Esophagus muscularis mucosa (tissue), 4 donors: ENCODE measurements at places on chromosomes 2 and 18.
A peak's percentile ranks its signal among the peaks of the same experiment; 100 is the strongest.

GRCh38 chr18:22034276-22034675, 135.1 kb upstream of the GATA6 start:
- DNase-seq = no peak

GRCh38 chr2:84959566-84960506, 11.1 kb upstream of the KCMF1 start:
- no peak for DNase-seq

DNA sequence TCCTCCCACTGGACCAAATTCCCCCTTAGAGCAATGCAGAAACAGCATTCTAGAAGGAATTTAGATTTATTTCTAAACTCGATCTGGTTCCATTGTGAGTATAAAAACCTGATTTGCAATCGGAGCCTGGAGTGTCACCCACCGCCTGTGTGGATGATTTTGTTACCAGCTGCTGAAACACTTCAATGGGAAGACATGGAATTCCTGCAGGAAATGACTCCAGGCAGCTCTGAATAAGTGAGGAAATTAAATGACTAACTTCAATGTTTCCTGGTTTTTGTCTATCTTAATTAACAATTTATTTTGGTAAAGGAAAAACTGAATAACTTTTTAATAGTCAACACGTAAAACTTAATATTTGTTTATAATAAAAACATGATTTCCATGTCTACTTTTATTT, 19.3 kb downstream of the CTAGE1 start:
- no peak for DNase-seq

DNA sequence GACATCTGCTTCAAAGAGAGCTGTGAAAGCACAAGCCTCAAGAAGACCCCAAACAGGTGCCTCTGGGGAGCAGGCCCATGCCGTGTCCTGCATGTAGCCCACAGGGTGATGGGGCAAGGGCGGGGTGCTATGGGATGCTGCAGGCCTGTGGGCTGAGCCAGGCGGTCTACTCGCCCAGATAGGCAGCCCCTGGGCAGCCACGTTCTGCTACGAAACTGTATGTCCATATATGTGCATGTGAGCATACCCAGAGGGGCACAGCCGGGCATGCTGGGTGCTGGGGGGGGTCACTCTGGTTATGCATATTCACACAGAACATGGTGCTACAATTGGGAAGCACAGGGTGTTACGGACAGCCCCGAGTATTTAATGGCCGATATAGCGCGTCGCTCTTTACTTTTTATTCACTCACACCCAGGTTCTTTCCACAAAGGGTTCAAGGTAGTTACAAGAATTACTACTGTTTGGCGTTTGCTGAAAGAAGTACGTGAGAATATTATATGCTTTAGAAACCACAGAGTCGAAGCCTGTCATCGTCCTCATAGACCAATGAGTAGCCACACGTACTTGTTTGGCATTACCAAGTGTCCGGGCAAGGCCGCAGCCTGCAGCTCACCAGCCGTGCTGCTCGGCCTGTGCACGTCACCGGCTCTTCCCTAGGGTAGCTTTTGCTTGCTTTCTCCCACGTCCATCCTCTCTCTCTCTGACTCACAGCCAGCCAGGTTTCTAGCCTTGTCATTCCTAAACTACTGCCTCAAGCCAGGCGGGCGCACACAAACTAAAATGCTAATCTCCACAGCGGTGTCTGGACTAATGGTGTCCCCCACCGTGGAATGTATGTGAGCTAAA, 14.4 kb downstream of the MTERF4 start:
- no peak for DNase-seq

GRCh38 chr2:128788636-128789220, 470.1 kb upstream of the HS6ST1 start:
- DNase-seq = no peak

DNA sequence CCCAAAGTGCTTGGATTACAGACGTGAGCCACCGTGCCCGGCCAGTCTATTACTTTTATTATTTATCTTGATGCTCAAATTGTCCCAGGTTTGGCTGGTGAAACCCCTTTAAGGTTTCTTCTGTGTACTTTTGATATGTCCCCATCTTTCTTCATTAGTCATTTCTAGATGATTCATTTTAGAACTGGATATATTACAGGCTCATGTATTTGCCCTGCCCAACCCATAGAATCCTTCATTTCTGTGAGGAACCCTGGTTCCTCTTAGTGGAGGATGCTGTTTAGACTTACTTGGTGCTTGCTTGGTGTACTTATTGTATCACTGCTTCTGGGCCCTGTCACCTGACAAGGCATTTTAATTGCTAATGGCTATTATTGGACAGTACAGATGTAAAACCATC, 40.1 kb downstream of the KCMF1 start:
- DNase-seq = no peak

DNA sequence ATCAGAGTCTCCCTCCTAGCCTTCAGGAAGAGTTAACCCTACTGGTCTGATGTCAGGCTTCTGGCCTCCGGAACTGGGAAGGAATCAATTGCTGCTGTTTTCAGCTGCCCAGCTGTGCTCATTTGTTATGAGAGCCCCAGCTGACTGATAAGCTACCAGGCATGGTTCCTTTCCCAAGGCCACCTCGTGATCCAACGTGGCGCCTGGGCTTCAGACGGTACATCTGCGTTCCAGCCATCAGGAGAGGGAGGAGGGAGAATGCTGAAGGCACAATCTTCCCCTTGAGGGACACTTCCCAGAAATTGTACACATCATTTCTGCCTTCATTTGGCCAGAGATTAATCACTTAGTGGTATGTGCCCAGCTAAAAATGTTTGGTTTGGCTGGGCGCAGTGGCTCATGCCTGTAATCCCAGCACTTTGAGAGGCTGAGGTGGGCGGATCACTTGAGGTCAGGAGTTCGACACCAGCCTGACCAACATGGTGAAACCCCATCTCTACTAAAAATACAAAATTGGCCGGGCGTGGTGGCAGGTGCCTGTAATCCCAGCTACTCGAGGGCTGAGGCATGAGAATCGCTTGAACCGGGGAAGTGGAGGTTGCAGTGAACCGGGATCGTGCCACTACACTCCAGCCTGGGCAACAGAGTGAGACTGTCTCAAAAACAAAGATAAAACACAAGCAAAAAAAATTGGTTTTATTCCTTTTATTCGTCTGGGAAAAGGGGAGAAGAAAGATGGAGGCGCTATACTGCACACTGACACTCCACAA, 10.5 kb upstream of the ARMC9 start:
- DNase-seq = no peak

- no peak for DNase-seq
These were observed 19.3 kb downstream of the STK36 start for GRCh38 chr2:218691234-218691633.

- no peak for DNase-seq
These were observed 21.3 kb downstream of the HNRNPLL start for GRCh38 chr2:38581193-38582147.

GRCh38 chr18:10417191-10417590, 37.2 kb upstream of the APCDD1 start:
- peak; percentile 86 for DNase-seq

DNA sequence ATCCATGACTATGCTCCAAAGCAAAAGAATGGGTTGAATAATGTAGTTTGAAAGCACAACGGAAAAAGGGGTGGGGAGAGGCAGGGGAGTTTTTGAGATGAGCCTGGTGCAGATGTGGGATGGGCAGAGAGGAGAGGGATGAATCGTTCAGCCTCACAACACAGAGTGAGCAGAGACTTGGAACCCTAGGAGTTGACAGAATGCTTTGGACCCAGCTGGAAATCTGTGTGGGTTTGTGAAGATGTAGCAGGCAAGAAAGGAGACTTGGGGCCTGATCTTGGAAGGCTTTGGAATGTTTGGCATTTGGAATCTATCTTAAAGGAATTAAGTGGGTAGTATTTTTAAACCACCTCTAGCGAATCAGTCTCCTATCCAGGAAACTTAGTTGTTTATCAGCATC, 66.0 kb upstream of the KCTD1 start:
- peak; percentile 60 for DNase-seq

- DNase-seq = no peak
These were observed 275.1 kb downstream of the CYP26B1 start for GRCh38 chr2:71872466-71873051.

- DNase-seq = no peak
These were observed 98.0 kb upstream of the ITGA6 start for GRCh38 chr2:172329416-172329773.

DNA sequence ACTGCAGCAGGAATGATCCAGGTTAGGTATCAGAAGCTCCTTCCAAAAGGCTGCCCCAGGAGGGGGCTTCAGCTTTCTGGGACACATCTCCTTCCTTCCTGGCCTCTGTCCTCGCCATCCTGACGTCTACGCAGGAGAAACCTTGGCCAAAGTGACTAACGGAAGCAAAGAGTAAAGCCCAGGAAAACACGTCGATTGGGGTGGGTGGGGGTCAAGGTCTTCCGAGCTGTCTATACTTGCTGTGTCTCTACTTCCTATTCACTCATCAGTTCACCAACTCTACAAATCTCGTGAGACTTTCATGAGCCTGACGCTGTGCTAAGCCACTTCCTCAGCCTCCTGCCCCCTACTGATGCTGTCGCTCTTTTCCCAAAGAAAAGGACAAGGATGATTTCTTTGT, 212.6 kb downstream of the TNS1 start:
- DNase-seq = peak; percentile 80

DNA sequence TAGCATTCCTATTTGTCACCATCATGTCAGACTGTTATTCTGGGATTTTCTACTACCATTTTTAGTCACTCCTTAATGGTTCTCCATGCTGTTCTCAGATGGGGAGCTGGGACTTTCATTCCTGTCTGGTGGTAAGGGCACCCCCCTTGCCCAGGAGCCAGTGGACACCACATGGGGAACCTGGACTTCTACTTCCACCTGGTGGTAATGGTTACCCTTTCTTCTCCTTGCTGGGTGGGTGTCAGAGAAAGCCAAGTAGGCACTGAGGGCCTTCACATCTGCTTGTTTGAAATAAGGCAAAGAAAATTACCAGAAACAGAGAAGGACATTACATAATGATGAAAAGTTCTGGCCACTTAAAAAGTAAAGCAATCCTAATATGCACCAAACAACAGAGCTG, 239.8 kb downstream of the FHOD3 start:
- DNase-seq = peak; percentile 45

- DNase-seq = no peak
These were observed 83.1 kb downstream of the FIGN start for GRCh38 chr2:163652751-163653150.

GRCh38 chr2:60553495-60554073, at the start of gene BCL11A:
TSS of gene BCL11A (minus strand) at chr2:60553654. CDS start at chr2:60553270, 384 bp downstream.
- DNase-seq = no peak

DNA sequence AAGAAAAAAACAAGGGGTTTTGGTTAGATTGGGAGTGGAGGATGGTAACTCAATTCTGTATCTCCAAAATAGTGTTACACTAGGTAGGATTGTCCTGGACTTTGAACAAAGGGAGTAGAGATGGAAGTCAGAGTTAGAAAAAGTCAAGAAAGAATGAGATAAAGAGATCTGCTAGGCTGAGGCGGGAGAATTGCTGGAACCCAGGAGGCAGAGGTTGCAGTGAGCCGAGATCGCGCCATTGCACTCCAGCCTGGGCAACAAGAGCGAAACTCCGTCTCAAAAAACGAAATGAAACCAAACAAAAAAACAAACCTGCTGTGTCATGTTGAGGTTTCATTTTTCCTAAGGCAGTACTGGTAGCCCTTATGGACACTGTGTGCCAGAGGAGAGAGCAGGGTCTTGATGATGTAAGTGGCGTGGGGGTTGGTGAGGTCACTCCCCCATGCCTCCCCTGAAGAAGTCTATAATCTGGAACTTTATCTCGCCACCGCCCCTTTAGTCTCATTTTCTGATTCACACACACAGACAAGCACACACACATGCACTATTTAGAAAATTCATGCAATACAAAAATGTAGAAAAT, 10.5 kb downstream of the DRC1 start:
- DNase-seq = no peak

DNA sequence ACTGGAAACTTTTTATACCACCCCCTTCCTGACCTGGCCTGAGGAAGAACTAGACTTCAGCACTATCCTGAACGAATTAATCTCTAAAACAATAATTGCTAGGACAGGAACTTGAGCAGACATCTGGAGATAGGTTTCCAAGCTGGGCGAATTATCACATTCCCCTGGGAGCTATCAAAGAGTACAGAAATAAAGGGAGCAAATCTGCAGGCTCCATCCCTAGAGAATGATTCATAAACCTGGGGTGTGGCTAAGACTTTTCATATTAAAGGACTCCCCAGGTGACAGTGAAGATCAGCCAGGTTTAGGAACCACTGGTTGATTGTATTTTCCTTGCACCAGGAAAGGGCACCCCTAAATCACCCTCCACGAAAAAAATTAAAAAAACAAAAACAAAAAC, 105.6 kb upstream of the NOL4 start:
- DNase-seq = no peak

- no peak for DNase-seq
These were observed 5.1 kb downstream of the ABCB11 start for GRCh38 chr2:169026056-169026455.

- DNase-seq = no peak
These were observed 18.3 kb downstream of the DNPEP start for GRCh38 chr2:219369447-219369861.

DNA sequence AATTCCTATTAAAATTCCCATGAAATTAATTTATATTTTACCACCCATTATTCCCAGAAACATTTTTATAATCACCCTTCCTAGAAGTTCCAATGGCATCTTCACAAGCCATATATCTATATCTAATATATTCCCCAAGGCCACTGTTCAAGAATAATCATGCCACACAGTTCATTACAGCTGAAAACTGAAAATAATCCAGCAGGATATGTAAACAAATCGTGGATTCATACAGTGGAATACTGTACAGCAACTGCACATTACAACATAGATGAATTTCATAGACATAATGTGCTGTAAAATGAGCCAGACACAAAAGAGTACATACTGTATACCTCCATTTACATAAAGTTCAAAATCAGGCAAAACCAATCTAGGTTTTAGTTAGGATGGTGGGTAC, 63.9 kb upstream of the SERPINE2 start:
- no peak for DNase-seq

GRCh38 chr2:183093857-183094657, 15.5 kb downstream of the DUSP19 start:
- DNase-seq = no peak

- no peak for DNase-seq
These were observed 422.7 kb upstream of the CDH20 start for GRCh38 chr18:60910534-60910933.

GRCh38 chr2:172606285-172606684, 50.4 kb downstream of the PDK1 start:
- DNase-seq = no peak

DNA sequence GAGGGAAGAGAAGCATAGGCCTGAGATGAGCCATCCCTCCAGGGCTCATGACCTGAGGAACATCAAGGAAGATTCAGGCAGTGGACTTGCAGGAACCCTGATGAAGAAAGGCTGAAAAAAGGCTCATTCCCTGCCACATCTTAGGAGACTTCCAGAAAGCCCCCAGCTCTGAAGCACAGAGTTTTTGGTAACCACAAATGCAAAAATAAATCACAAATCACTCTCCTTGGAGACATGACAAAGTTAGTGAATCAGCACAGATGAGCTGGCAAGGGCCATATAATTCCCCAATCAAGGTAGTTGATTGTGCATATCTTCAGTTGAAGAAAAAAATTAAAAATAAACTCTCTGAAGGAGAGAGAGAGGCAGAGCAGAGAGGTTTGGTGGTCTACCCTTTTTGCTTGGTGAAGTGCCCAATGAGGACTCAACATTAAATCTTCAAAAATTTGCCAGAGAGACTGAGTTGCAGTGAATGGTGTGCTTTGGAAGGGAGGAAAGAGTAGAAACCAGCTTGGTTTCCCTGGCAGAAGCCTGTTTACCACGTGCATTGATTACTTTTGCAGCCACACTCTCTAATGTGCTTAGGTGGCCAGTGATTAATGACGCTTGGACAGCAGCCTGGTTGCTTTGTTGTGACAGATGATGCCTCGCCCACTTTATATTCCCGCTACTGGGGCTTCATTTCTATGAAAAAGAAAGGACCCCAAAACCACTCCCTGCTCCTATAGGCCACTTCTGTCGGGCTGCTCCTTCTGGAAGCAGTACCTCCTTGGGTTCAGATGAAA, 257.4 kb upstream of the SLC14A2 start:
- DNase-seq = no peak
